ENCODE measurements at places on chromosomes 13 and 19. TPM values are rescaled to one million over a fixed set of nuclear protein-coding genes. Genes with fewer than 3 reads are reported as not detected.

The OR7D2 gene
- total RNA-seq = not detected

The YJEFN3 gene
- total RNA-seq = 4.2 TPM

DNA sequence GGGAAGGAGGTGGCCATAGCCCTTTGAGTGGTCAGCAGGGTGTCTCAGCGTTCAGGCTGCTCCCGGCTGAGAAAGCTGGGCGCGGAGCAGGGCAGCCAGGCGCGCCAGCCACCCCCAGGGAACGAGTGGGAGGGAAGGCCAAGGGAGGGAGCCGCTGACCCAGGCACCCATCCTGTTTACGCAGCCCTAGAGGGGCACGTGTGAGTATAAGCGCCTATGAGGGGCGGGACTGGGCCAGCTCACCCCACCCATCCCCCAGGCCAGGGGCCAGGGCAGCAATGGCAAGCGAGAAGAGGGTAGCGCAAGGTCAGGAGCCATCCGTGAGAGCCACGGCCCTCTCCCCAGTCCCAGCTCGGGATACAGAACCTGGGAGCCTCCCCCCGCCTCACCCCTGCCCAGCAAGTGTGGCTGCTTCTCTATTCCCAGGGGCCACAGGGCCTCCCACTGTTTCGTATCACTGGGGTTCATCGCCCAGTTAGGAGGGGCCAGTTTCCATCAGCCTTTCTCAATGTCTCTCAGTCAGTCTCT lies 897 bp upstream of the DMKN start:
- H3K27me3 ChIP-seq = no peaks in the 10 kb centered on the region
- H3K27ac ChIP-seq = no peak overlapping the region
- H3K4me1 ChIP-seq = no peaks in the 10 kb centered on the region
- no peak for DNase-seq
- H3K36me3 ChIP-seq = no peaks in the 10 kb centered on the region
- H3K4me3 ChIP-seq = no peak overlapping the region

GRCh38 chr19:9819596-9819909 lies 674 bp upstream of the FBXL12 start:
- peaks cover 5% of the 10 kb centered on the region for H3K4me1 ChIP-seq
- DNase-seq = no peak
- H3K27ac ChIP-seq = no peak overlapping the region
- peak overlapping the region; percentile 5 for H3K4me3 ChIP-seq
- H3K36me3 ChIP-seq = no peaks in the 10 kb centered on the region
- H3K27me3 ChIP-seq = no peaks in the 10 kb centered on the region

- no peaks in the 10 kb centered on the region for H3K4me1 ChIP-seq
- no peaks in the 10 kb centered on the region for H3K27me3 ChIP-seq
- no peak overlapping the region for H3K4me3 ChIP-seq
- H3K36me3 ChIP-seq = peaks cover 4% of the 10 kb centered on the region
- DNase-seq = no peak
- H3K27ac ChIP-seq = no peak overlapping the region
These were observed 15.1 kb downstream of the TM9SF2 start for GRCh38 chr13:99516153-99516929.

Data from right lobe of liver (tissue), 6 donors.